Left kidney (tissue), 8 donors: ENCODE measurements at places on chromosomes 12 and 14. TPM values are rescaled to one million over a fixed set of nuclear protein-coding genes. Genes with fewer than 3 reads are reported as not detected.

GRCh38 chr12:85920324-85920947 is 46.3 kb downstream of the NTS start:
- DNase-seq: peak; percentile 38

DNA sequence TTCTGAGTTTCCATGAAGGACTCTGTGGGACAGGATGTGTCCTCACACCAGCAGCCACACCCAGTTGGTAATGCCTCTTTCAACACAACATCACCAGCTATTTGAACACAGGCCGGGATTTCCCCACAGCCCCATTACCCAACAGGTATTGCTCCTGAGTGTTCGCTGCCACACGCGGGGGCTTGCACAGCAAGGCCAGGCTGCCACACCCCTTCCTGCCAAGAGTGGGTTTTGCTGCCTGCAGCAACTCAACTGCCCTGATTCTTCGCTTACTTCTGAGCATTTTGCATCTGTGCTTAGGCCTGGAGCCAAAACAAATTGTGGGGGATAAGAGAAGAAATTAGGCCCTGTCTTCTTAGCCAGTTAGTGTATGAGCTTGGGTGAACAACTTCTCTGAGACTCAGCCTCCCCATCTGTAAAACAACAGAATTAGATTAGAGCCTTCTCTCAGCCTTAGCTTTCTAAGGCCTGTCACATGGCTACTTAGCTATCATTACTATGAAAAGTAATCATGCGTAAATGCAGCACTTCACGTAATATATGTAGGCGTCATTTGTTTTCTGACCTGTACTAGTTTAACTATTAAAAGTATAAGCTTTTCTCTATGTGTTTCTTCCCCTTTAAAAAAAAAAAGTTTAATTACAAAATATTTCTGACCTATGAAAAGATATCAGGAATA is 20.0 kb downstream of the CKAP4 start:
- no peak for DNase-seq

DNA sequence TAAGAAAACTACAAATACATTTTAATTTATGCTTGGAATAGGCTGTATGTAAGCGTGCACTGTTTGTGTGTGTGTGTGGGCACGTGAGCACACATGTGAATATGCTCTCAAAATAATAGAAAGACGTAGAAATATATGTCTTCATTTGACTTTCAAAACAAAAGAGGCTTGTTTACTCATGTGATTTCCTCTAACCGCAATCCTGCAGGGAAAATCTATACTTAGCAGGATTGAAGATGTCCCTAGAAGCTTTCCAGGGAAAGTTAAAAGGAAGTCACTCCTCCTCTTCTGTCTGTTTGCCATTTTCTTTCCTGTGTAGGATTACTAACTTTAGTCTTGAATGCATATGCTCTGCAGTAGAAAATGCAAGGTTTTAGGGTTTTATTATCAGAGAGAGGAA is 404.7 kb downstream of the MDGA2 start:
- no peak for DNase-seq

DNA sequence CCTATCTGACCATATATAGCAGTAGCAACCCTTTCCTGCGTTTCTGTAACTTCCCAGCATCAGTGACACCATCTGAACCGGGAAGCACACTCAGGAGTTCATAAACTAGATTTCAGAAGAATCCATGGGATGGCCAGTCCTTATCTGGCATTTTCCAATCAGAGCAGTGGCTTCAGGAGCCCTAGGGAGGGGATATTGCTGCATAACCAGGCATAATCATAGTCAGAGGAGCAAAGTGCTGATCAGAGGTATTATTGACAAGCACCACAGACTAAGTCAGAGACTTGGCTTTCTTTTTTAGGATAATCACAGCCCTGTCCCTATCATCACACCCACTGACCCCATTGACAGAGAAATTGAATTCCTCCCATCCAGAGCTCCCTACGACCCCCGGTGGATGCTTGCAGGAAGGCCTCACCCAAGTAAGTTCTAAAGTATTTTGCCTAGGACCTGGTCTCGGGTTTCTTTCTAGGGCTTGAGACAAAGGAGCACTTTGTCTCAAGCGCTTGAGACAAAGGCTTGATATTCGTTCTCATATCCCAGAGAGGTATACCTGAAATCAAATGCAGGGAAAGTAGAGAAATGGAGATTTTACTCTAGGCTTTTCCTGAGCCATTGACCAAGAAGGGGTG is 55.1 kb downstream of the FOXN4 start:
- no peak for DNase-seq

Gene PAN2
- 135 TPM for polyA plus RNA-seq

Gene KRT72
- not detected for polyA plus RNA-seq

Gene KICS2
- polyA plus RNA-seq: 6.3 TPM

Gene SALL2
- 62.1 TPM for polyA plus RNA-seq

GRCh38 chr12:57618966-57619433 is 7.8 kb downstream of the ARHGEF25 start:
- no peak for DNase-seq

Gene HNF1A
- polyA plus RNA-seq: 14.5 TPM

- no peak for DNase-seq
These were observed 158.3 kb upstream of the PRKD1 start for GRCh38 chr14:30085943-30086342.

Gene APOF
- 0.08 TPM for polyA plus RNA-seq
